SHP77 (cell line): ENCODE measurements at places on chromosomes 12 and 14.
A peak's percentile ranks its signal among the peaks of the same experiment; 100 is the strongest.

- DNase-seq = no peak
Observed at GRCh38 chr14:77065851-77066577, 32.0 kb upstream of the CIPC start.

GRCh38 chr14:54627219-54627539, 60.3 kb downstream of the SAMD4A start:
- no peak for DNase-seq

GRCh38 chr12:116202940-116203339, 74.6 kb downstream of the MED13L start:
- no peak for DNase-seq

DNA sequence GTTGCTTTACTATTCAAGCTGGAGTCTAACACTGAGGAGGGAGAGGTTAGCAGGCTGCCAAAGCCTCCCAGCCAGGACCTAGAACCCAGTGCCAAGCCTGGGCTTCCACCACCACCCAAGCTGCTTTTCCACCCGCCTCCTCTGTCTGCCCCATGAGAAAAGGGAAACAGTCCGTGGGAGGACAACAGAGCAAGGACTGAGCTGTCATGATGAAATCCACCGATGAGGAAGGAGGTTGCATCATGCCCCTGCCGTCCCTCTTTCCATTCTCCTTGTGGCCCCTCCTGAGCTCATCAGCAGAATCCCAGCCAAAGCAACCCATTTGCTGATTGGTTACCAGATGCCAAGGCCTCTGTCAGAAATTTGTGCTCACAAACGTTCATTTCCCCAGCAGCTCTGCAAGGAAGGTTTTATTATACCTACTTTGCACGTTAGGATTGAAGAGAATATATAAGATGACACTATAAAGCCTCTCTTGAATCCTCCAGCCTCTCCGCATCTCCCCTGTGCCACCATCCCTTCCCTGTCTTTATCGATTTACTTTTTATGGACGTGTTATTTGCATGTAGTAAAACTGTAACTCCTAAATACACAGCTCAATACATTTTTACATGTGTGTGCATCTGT, 6.3 kb upstream of the SERPINA1 start:
- DNase-seq = no peak

- DNase-seq = no peak
Observed at GRCh38 chr12:55629058-55629841, 7.4 kb upstream of the OR10P1 start.

GRCh38 chr12:74431801-74432200, 105.8 kb upstream of the ATXN7L3B start:
- DNase-seq = no peak

DNA sequence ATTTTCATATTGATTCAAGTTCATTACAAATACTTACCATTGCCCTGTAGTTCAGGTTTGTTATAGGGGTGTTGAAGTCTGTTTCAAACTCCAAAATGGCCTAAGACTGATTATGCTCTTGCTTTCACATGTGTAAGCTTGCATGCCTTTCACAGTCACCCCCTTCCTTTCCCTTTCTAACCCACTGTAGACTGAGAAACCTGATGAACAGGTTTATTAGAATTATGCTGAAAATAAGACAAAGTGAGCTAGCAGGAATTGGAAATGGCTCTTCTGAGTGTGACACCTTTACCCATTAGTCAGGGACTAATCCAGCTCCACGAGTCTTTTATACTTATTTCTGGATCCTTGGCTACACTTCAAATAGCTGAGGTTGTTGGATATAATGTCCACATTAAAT, 38.9 kb downstream of the FBXO33 start:
- no peak for DNase-seq

GRCh38 chr12:117686210-117686609, 282.6 kb downstream of the KSR2 start:
- no peak for DNase-seq

GRCh38 chr12:97216848-97217247, 245.8 kb upstream of the RMST start:
- no peak for DNase-seq

DNA sequence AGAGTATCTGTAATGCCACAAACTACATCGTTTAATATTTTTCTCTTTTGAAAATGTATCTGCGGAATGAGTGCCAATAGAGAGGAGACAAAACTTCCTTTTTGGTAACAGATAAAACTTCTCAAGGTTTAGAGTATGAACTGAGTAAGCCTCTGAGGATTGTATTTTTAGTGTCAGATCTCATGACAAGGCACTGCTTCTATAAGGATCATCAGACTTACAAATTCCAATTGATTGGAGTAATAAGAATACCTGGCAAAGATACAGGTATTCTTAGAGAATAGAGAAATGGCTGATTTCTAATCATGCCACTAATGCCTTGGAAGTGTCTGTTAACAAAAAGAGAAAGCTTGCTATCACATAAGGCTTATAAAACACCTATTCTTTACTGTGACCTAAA, 45.3 kb downstream of the SLC35F4 start:
- no peak for DNase-seq

GRCh38 chr12:131918311-131919050, 10.6 kb upstream of the PUS1 start:
- no peak for DNase-seq

DNA sequence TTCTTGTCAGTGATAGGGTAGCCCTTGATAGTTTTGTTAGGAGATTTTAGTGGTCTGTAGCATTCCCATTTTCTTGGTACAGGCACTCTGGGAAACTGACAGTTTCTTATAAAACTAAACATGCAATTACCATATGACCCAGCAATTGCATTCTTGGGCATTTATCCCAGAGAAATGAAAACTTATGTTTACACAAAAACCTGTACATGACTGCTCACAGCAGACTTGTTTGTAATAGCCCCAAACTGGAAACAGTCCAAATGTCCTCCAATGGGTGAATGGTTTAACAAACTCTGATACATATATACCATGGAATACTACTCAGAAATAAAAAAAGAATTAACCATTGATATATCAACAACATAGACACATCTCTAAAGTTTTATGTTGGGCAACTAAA, 75.5 kb downstream of the BORCS5 start:
- no peak for DNase-seq

- no peak for DNase-seq
Observed at GRCh38 chr14:90715993-90716392, 100.2 kb downstream of the TTC7B start.

DNA sequence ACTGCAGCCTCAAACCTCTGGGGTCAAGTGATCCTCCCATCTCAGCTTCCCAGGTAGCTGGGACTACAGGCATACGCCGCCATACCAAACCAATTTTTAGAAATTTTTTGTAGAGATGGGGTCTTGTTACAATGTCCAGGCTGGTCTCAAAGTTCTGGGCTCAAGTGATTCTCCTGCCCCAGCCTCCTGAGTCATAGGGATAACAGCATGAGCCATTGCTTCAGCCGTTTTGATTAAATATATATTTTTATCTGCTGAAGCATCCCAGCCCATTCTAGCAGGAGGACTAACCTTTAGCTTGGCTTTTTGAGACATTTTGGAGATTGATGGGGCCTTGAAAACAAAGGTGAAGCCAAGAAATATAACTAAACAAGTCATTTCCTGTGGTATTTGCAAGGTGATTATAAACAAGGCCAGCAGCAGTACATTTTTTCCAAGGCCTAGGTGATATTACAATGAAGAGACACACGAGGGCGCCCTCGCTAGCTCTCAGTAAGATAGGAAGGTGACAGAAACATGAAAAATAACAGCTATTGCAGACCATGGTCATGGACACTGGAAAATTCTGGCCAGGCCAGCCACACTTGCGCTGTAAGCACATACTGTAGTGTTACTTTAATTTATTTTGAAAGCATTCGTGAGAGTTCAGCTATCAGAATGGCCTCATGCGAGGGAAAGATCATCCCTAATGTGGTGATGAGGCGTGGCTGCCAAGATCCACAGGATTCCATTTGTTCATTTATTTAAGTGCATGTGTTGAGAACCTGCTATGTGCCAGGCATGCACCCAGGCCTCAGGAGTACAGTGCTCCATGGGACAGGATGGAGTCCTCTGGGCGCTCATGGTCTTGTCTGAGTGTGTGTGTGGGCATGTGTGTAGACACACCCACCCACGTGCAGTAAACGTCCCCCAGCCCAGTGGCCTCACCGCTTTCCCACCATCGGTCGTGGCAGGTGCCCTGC, 63.5 kb downstream of the DGLUCY start:
- peak; percentile 55 for DNase-seq

DNA sequence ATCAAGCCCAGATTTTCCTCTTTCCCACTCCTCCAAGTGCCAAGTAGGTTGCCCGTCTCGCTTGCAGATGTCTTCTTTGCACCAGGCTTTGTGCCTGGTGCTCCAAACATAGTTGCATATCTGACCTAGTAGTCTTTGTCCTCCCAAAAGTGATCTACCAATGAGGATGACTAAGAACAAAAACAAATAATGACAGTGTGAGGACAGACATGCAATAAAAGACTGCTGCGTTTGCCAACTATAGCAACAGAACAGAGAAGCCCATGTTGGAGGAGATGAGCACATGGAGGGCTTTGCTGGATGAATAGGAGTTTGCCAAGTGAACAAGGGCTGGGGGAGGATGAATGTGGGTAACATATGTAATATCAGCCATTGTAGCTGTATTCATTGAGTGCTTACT, 15.6 kb downstream of the DTX1 start:
- peak; percentile 59 for DNase-seq

DNA sequence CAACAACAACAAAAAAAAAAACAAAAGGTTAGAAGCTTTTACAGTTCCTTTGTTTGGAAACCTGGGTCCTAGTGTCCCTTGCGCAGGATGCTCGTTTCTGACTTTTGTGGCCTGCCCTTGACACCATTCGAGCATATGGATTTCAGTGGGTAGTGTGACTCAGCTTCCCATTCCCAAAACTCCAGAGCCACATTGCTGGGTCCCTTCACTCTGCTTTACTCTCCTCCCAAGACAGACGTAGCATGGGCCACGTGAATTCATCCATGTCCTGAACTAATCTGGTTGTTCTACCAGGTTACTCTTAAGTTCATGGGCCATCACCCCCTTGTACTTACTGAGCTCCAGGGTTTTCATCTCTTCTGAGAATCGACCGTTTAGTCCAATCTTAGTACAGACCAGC, 68.0 kb upstream of the MAX start:
- DNase-seq = no peak

- peak; percentile 35 for DNase-seq
Observed at GRCh38 chr12:49763006-49763591, 21.7 kb downstream of the TMBIM6 start.

DNA sequence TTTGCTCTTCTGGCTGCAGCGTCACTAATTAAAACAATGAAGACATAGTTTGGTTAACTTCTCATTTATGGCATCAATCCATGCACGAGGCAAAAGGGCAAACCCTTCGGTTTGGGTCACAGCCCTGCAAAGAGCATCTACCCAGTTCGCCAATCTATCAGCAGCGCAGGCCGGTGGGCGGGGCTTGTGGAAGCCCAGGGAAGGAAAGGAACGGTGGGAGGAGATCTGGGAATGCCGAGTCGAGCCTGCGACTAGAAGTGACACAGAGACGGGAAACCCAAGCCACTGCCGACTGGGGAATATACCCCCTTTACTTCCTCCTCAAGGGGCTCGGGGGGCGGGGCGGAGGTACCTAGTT, 466 bp downstream of the KICS2 start:
- peak; percentile 90 for DNase-seq

GRCh38 chr12:57340104-57340503, 89.1 kb upstream of the STAC3 start:
- peak; percentile 3 for DNase-seq
